ENCODE measurements at places on chromosomes 2 and 18. TPM values are rescaled to one million over a fixed set of nuclear protein-coding genes. Genes with fewer than 3 reads are reported as not detected.

DNA sequence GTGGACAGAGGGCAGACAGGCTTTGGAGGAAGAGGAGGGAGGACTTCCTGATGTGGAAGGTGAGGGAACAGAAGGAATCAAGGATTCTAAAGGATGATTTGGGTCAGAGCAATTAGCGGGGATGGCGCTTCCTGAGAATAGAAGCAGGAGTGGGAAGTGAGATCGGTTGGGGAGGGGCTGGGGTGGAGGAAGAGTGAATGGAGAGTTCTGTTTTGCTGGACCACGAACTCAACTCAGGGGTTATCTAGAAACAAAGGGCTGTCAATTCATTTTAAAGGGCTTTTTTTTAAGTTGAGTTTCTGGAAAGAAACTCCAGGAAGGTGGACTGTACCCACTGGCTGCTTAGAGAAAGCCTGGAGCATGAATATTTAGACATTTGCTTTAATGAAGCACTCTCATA lies 54.9 kb downstream of the BCL2L11 start:
- peaks cover 8% of the 10 kb centered on the region for H3K4me1 ChIP-seq
- H3K27ac ChIP-seq = no peak overlapping the region
- no peak overlapping the region for H3K4me3 ChIP-seq
- DNase-seq = no peak

- H3K27ac ChIP-seq = no peak overlapping the region
- no peaks in the 10 kb centered on the region for H3K36me3 ChIP-seq
- peaks cover 4% of the 10 kb centered on the region for H3K27me3 ChIP-seq
- H3K4me1 ChIP-seq = peaks cover 2% of the 10 kb centered on the region
Measured at GRCh38 chr2:225236769-225237323, 162.7 kb upstream of the NYAP2 start.

DNA sequence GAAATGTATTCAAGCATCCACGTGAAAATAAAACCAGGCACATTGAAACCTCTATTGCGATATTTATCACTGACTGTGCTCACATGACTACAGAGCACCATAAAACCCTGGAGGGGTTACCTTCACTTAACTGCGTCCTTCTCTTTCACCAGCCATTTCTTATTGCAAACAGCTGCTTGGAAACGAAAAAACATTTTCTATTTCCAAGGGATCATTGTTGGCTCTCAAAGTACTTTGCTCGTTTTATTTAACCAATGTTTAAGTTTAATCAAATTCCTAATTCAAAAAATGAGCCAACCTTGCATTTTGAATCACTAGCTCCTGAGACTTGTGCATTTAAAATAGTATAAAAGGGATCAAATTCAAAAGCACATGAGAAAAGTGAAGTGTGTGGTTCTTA lies 134.4 kb downstream of the OSR1 start:
- no peak for DNase-seq
- H3K27me3 ChIP-seq = peaks cover 9% of the 10 kb centered on the region
- no peak overlapping the region for H3K27ac ChIP-seq
- H3K4me1 ChIP-seq = no peaks in the 10 kb centered on the region
- peaks cover 3% of the 10 kb centered on the region for H3K36me3 ChIP-seq

DNA sequence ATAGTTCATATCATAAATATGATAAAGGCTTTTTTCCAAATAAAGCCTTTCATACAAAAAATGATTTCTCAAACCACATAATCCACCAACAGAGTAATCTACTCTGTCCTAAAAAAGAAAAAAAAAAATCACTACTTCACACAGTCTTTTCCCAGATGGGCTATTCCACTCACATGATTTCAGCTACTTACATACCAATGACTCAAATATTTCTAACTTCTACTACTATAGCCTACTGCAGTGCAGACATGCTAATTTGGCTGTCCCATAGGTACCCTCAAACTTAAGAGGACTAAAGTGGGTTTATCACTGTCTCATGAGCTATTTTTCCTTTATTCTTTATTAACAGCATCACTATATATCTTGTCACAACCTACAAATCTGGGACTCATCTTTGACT lies 57.4 kb downstream of the SLC66A3 start:
- no peak overlapping the region for H3K4me3 ChIP-seq
- no peaks in the 10 kb centered on the region for H3K27me3 ChIP-seq
- H3K4me1 ChIP-seq = no peaks in the 10 kb centered on the region
- DNase-seq = no peak

DNA sequence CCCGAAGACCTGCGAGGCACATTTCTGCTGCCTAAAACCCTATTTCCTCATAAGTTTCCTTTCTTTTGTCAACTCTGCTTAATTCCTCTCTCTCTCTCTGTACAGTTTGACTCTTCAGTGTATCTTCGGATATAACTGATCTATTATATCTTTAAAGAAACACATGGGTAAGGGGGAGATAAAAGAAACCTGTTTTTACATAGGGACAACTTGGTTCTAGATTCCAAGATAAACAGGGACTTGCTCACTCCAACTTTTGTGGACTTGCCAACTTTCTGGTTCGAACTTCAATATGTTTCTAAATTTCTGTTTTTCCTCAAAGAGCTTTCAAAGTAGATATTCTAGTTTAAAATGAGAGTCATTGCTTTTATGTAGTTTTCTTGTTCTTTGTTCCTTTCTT lies 182.7 kb upstream of the EPC2 start:
- H3K27ac ChIP-seq = peak overlapping the region; percentile 41
- peaks cover 6% of the 10 kb centered on the region for H3K36me3 ChIP-seq
- H3K27me3 ChIP-seq = no peaks in the 10 kb centered on the region

DNA sequence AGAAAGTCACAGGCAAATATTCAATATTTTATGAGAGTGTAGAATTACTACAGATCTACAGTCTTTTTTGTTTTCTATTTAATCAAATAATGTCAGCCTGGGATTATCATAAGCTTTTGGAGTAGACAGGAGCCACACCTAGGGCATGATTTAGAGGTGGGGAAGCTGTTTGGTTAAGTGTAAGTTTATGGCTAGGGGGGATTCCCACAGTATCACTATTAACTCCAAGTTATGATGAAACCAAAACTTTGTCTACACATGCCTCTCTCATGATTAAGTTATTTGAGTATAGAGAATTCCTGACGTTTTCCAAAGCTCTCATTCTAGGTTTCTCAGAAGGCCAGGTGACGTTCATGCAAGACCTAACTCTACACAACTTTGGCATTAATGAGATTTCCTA lies 2.1 kb downstream of the SERPINB10 start:
- no peak for DNase-seq
- H3K4me3 ChIP-seq = no peak overlapping the region
- H3K27me3 ChIP-seq = peaks cover 24% of the 10 kb centered on the region
- H3K27ac ChIP-seq = no peak overlapping the region
- H3K4me1 ChIP-seq = no peaks in the 10 kb centered on the region
- H3K36me3 ChIP-seq = no peaks in the 10 kb centered on the region

- no peaks in the 10 kb centered on the region for H3K27me3 ChIP-seq
- H3K4me1 ChIP-seq = no peaks in the 10 kb centered on the region
- no peaks in the 10 kb centered on the region for H3K36me3 ChIP-seq
- H3K4me3 ChIP-seq = no peak overlapping the region
- no peak overlapping the region for H3K27ac ChIP-seq
Measured at GRCh38 chr2:5203134-5203755, 488.9 kb upstream of the SOX11 start.

GRCh38 chr2:67876176-67876575 lies 186.6 kb downstream of the C1D start:
- no peaks in the 10 kb centered on the region for H3K4me1 ChIP-seq
- H3K4me3 ChIP-seq = no peak overlapping the region
- peaks cover 29% of the 10 kb centered on the region for H3K27me3 ChIP-seq
- DNase-seq = no peak
- H3K36me3 ChIP-seq = no peaks in the 10 kb centered on the region
- H3K27ac ChIP-seq = no peak overlapping the region

GRCh38 chr18:14928396-14928795 lies 180.4 kb downstream of the ANKRD30B start:
- peaks cover 6% of the 10 kb centered on the region for H3K4me1 ChIP-seq
- H3K27ac ChIP-seq = no peak overlapping the region
- DNase-seq = no peak
- no peaks in the 10 kb centered on the region for H3K36me3 ChIP-seq
- no peak overlapping the region for H3K4me3 ChIP-seq

DNA sequence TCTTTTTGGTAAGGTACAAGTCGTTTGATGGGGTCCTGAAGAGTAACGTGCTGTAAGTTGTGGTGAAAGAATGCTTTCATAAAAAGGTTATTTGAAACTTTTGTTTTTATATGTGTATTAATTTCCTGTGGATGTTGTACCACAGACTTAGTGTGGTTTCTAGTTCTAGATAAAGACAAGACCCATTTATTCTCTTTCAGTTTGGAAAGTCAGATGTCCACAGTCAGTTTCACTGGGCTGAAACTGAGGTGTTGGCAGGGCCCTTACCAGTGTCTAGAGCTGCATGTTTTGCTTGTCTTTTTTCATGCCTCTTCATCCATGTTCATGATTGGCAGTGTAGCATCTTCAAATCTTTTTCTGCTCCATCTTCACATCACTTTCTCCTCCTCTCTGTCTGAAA lies 22.1 kb upstream of the DOCK10 start:
- peak overlapping the region; percentile 68 for H3K27ac ChIP-seq
- H3K4me3 ChIP-seq = peak overlapping the region; percentile 4
- H3K27me3 ChIP-seq = no peaks in the 10 kb centered on the region
- DNase-seq = no peak
- H3K4me1 ChIP-seq = peaks cover 13% of the 10 kb centered on the region

DNA sequence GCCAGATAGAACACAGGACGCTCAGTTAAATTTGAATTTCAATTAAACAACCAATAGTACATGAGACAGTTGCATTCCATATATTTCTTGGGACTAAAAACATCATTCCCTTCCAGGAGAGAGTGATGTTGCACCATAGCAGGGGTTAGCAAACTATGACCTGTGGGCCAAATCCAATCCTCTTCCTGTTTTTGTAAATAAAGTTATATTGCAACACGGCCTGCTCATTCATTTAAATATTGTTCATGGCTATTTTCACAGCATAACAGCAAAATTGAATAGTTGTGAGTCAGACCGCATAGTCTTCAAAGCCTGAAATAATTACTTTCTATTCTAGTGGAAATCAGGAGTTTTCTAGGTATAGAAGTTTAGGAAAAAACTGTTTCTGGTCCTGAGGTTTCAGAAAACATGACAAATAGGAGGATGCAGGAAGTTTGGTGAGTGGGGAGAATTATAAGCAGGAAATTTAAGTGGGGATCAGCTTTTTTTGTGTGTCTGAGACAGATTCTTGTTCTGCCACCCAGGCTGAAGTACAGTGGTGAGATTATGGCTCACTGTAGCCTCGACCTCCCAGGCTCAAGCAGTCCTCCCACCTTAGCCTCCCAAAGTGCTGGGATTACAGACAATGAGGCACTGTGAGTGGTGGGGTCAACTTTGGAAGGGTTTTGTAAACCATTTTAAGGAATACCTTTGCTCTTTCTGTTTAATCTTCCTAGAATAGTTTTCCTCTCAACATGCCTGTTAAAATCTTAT lies 131.5 kb downstream of the SOCS6 start:
- H3K27ac ChIP-seq = no peak overlapping the region
- peaks cover 21% of the 10 kb centered on the region for H3K27me3 ChIP-seq
- DNase-seq = no peak
- H3K4me1 ChIP-seq = peaks cover 5% of the 10 kb centered on the region

DNA sequence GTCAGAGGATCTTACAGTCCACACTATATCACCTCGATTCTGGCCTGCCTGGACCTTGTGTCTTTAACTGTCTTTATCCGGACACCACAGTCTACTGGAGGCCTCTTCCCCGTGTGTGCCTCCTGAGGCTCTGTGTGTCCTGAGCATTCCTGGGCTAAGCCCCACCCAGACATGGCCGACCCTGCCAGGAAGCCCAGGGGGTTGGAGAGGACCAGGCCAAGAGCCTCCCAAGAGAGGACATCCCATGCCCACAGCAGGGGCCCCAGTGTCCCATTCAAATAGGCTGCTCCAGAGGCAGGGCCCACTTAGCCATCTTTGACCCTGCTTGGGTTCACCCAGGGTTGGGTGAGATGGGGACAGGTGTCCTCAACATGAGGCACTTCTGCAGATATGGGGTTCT lies 84.7 kb upstream of the OTOS start:
- peak; percentile 1 for DNase-seq
- H3K4me3 ChIP-seq = no peak overlapping the region
- peaks cover 9% of the 10 kb centered on the region for H3K4me1 ChIP-seq
- H3K36me3 ChIP-seq = peaks cover 6% of the 10 kb centered on the region
- no peak overlapping the region for H3K27ac ChIP-seq

DNA sequence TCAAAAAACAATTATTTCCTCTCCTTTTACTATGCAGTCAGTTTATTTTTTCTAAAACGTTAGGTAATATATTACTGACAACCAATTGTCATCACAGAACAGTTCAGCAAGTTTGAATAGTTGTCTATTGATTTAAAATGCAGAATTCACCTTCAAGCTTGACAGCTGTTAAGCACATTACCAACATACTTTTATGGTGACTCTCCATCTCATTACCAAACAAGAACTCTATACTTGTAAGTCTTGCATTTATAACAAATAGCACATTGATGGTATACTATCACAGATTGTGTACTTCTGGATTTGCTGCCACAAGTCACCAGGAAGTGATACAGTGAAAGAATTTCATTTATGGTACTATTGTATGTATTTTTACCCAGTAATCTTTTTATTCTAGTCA lies 99.4 kb upstream of the PPP1CB start:
- no peak for DNase-seq
- H3K4me1 ChIP-seq = peaks cover 12% of the 10 kb centered on the region

DNA sequence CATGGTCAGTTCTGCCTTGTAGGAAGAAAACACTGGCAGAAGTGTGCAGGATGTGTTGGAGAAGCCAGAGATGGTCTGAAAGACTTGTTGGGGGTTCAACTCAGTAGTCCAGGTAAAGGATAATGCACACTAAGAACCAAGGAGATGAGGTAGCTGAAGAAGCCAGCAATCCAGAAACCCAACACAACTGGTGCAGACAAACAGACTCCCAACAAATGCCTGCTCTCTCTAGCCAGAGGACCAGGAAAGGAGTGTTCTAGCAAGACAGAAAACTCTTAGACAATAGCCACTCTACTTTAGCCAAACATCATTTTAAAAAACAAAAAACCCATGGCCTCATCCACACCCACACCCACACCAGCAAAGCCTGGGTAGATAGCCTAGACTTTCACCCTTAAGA lies 33.9 kb downstream of the EVA1A start:
- H3K27ac ChIP-seq = no peak overlapping the region
- peaks cover 3% of the 10 kb centered on the region for H3K36me3 ChIP-seq
- H3K4me3 ChIP-seq = no peak overlapping the region
- peaks cover 20% of the 10 kb centered on the region for H3K27me3 ChIP-seq
- no peak for DNase-seq
- H3K4me1 ChIP-seq = no peaks in the 10 kb centered on the region

DNA sequence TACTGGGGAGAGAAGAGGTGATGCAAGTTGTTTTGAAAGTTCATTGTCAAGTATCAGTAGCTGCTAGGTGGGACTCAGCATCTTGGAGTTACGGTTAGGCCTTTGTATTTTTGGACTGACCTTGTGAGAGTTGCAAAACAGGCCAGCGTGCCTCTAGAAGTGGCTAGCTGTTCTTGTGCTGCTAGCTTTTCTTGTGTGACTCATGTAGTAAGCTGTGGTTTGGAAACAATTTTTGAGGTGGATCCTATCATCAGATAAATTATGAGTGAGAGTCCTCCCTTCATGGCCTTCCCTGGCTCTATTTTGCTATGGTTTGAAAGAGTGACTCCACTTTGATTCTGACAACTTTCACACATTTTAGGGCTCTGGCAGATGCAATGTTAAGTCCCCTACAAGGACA lies 409.2 kb upstream of the HS6ST1 start:
- no peak overlapping the region for H3K27ac ChIP-seq
- peaks cover 2% of the 10 kb centered on the region for H3K4me1 ChIP-seq
- no peak for DNase-seq
- H3K36me3 ChIP-seq = no peaks in the 10 kb centered on the region
- H3K27me3 ChIP-seq = peaks cover 6% of the 10 kb centered on the region

The VWA3B gene
- total RNA-seq = not detected

The SCN1A gene
- total RNA-seq = not detected

The WDR43 gene
- total RNA-seq = 66.6 TPM

The LIMS3 gene
- total RNA-seq = not detected

The GALR1 gene
- not detected for total RNA-seq

Measured in T-helper 17 cell (primary cell).